ENCODE measurements at places on chromosomes 13 and 19. TPM values are rescaled to one million over a fixed set of nuclear protein-coding genes. Genes with fewer than 3 reads are reported as not detected.

JAK3 gene
- 2.0 TPM for total RNA-seq

UHRF1 gene
- total RNA-seq, result 16.6 TPM

KLC3 gene
- 0.20 TPM for total RNA-seq

MAST1 gene
- 0.60 TPM for total RNA-seq

OR7A5 gene
- not detected for total RNA-seq

HOMER3 gene
- 124 TPM for total RNA-seq

MAP4K1 gene
- total RNA-seq, result not detected

SAMD4B gene
- total RNA-seq, result 21.8 TPM

SLITRK5 gene
- not detected for total RNA-seq
